ENCODE measurements at places on chromosomes 11 and 22.

DNA sequence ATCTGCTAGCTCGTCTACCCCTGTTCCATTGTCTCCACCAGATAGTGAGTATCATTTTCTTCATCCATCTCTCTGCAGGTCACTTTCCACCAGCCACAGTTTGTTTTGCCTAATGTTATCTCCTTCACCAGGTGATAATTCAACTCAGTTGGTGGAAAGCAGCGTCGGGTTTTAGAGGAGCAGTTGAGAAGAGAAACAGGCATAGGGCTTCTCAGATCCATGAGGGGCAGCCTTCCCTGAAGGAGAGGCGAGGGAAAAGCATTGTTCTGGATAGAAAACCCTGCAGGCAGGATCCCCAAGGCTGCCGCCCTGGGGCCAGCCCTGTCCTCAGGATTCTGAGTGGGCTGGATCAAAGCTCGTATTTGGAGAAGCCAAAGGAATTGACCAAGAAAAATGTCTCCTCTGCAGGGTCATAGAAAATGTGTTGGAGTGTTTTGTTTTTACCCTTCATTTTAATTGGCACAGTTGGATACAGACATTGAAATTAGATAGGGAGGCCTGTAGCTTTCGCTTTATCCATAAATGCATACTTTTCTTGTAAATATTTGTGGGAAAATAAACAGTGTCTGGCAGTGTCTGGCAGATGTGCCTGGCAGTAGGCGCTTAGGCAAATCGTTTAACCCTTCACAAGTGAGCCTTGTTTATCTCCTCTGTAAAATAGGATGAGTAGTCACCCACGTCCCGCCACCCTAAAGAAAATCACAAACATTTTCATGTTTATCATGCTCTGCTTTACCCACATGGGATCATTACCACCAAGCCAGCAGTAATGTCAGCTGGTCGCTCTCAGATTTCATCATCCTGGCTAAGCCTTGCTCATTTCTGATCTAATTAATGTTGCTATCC lies 73.4 kb upstream of the TTC12 start:
- peak; percentile 40 for DNase-seq

GRCh38 chr22:44089717-44090570 lies 65.8 kb downstream of the PARVB start:
- DNase-seq: no peak

- no peak for DNase-seq
Measured at GRCh38 chr22:50058061-50058905, at the start of gene TTLL8. TTLL8 (minus strand) TSS chr22:50058298.

GRCh38 chr11:45204761-45205160 lies 58.3 kb downstream of the PRDM11 start:
- no peak for DNase-seq

DNA sequence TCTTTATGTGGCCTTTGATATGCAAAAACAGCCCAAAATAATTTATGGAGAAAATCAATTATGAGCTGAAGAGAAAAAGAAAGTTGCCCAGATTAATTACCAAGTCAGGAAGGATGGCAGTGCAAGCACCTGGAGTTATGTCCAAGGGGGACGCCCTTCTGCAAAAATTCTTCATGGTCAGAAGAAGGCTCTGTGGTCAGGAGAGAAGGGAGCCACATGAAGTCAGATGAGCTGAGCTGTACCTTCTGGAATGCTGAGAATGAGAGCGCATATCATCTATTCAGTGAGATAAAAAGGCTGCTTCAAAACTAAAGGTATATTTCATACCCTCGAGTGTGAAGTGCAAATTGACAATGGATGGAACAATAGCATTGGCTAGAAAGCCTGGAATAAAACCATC lies 607.4 kb downstream of the NTM start:
- DNase-seq: no peak

GRCh38 chr22:31329453-31330215 lies 16.5 kb downstream of the PATZ1 start:
- DNase-seq: no peak

- DNase-seq: peak; percentile 61
Measured at GRCh38 chr11:19742588-19743292, 30.1 kb downstream of the NAV2 start.

GRCh38 chr11:114606003-114606801 lies 10.6 kb upstream of the NXPE4 start:
- DNase-seq: no peak

- DNase-seq: peak; percentile 87
Measured at GRCh38 chr11:15412054-15412453, 297.3 kb downstream of the INSC start.

- DNase-seq: no peak
Measured at GRCh38 chr11:83671289-83671688, 385.1 kb upstream of the CCDC90B start.

DNA sequence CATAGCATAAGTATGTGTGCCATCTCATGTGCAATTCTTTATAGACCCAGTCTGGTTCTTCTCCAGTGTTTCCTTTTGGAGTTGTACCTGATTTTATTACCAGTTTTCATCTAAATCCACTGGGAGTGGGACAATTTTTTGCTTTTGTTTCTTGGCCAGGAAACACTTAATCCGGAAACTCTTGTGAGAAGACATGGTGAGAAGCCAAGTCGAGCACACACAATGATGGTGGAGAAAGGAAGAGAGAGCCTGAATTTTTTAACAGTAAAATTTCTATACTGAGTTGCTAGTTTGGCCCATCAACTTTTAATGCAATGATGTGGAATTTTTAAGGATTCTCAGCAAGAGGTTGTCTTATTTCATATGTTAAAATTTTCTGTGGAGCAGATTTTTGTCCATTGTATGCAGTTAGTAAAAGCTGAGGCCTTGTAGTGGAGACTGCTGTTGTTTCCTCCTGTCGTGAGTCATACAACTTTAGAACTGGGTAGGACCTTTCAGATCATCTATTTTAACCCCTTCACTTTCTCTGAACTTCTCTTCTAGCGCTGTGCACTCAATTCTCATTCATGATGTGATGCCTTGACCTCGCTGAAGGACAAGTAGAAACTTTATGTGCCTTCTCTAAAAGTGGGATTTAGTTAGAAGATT lies 17.1 kb downstream of the FAR1 start:
- no peak for DNase-seq

DNA sequence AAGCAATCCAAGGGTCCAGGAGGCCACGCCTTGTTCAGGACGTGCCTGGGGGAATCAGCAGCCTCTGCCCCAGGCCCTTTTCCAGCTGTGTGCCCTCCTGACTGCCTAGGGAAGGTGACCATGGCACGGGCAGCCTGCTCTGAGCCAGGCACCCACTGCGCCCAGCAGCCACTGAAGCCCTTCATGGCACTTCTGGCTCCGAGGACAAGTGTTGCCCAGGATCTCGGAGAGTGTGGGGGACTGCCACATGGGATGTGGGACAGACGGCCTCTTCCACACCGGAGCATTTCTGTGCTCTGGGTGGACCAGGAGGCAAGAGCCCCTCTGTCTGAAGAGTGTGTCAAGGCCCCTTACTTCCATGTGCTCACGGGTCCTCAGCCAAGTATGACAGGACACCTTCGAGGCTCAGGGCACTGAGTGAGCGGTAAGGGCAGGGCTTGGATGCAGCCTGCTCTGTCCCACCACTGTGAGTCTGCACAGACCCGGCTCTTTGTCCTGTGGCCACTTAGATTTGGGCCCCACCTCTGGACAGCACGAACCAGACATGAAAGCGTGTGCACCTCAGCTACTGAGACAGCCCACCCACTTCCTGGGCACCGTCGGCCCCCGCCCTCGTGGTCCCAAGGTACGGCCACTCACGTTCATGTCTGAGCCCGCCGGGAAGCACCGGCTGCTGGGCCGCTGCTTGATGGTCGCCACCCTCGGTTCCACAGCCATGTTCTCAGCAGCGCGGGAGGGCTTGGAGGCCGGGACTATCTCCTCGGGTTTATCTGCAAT lies 93.6 kb downstream of the CTTN start:
- no peak for DNase-seq

- DNase-seq: no peak
Measured at GRCh38 chr22:21641417-21641788, 699 bp upstream of the SDF2L1 start.

GRCh38 chr11:36241497-36241896 lies 47.7 kb downstream of the COMMD9 start:
- DNase-seq: no peak

DNA sequence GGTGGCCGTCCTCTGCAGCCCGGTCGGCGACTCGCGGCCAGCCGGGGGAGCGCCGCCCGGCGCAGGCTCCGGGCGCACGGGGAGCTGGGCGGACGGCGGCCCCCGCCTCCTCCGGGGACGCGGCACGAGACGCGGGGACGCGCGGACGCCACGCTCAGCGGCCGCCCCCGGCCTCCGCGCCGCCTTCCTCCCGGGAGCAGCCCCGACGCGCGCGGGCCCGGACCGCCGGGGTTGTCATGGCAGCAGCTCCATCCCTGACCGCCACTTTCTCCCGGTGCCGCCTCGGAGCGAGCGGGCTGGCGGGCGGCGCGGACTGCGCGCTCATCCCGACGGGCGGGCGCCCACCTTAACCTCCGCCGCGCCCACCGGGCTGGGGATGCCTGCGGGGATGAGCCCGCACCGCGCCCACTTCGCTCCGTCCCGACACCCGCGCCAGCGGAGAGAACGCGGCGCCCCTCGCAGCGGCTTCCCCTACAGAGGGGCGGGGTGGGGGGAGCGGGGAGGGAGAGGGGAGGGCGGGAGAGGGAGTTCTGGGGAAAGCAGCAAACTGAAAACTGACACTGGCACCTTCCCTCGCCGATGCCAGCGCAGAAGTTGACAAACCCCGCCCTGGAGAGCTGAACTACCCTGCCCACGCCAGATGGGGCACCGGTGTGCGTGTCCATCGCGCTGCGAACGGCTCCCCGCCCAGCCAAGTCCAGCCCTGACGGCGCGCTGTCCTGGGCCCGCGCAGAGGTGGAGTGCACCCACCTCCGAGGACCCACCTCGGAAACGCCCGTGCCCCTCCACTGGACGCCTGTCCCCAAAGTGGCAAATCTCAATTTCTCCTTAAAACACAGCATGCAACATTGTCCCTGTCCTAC lies 588.4 kb downstream of the OPCML start:
- DNase-seq: no peak

DNA sequence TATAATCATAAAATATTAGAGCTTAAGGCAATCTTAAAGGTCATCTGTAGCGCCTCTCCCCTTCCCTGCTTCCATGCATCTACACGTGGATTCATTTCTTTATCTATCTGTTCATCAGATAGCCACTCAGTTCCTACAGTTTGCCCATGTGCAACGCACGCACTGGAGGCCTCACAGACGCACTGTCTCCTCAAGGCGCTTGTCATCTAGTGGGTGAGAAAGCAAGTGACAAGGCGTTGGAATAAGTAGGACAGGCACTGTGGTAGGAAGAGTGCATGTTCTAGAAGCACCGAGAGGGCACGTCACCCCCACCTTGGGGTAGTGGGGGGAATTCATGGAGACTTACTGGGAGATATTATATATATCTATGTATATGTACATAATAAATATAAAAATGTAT lies 20.8 kb upstream of the JAM3 start:
- DNase-seq: no peak

DNA sequence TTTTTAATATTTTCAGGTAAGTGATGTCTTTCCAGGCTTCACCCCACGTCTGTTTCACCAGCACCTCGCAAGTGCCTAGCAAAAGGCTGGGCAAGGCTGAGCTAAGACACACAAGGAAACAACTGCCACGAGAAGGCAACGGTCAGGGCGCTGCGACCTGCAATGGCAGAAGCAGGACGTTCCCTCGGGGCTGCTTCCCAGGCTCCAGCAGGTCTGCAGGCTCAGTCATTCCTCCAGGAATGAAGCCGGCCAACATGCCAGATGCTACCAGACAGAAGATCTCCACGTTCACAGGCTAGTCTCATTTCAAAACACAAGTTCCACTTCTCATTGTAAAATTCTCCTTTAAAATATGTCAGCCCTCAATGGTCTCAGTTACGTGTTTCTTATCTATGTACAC lies 45.5 kb downstream of the CELSR1 start:
- no peak for DNase-seq

GRCh38 chr11:70381872-70382861 lies 16.2 kb upstream of the CTTN start:
- DNase-seq: no peak

- DNase-seq: no peak
Measured at GRCh38 chr11:96207459-96208449, 135.2 kb downstream of the MAML2 start.

DNA sequence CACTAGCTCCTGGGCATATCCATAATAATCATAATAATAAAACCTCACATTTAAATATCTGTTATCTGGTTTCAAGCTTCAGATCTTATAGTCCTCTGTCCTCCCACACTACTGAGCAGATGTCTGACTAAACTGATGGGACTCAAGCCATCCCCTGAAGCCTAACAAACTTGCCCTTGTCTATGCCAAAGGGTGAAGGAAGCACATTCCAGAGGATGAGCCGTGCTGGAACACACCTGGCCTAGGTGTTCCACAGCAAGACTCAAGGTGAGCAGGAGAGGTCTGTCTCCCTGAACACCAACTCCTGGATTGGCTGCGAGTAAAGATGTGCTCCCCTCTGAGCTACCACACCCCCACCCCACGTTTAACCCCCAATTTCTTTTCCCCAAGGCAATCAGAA lies 14.7 kb downstream of the SCUBE2 start:
- no peak for DNase-seq

GRCh38 chr11:93020248-93021046 lies 51.0 kb downstream of the MTNR1B start:
- DNase-seq: no peak

GRCh38 chr22:35444685-35445399 lies 44.9 kb downstream of the MCM5 start:
- DNase-seq: no peak

DNA sequence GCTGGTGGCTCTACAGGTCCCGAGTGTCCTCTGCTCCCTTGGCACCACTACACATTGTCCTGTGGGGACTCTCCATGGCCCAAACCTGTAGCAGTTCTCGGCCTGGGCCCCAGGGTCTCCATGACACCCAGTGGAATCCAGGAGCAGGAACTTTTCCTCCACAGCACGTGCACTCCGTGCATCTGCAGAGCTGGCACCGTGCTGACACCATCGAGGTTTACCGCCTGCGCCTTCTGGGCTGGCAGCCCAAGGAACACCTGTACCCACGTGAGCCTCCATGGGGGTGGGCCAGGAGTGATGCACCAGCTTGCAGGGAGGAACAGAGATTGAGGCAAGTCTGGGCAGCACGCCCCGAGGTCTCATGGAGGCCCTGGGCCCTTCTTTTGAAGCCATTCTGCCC lies 25.2 kb downstream of the TSPAN32 start:
- DNase-seq: no peak

DNA sequence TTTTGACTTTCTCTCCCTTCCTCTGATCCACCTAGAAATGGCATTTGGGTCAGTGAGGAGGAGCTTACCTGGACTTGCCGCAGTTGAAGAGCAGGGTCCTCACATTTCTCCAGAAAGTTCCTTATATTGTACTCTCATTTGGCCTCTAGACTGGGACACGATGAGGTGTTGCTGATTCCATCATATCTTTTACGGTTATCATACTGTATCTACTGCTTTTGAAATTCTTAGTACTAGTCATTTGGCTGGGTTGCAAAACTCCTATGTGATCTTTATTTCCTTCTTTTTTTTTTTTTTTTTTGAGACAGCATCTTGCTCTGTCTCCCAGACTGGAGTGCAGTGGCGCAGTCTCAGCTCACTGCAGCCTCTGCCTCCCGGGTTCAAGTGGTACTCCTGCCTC lies 58.7 kb upstream of the FAM181B start:
- DNase-seq: no peak

Data from NCI-H2029 treated with DMSO at 0.1 percent for 48 hours (cell line).